BE2C (cell line): ENCODE measurements at places on chromosomes 4 and X.

DNA sequence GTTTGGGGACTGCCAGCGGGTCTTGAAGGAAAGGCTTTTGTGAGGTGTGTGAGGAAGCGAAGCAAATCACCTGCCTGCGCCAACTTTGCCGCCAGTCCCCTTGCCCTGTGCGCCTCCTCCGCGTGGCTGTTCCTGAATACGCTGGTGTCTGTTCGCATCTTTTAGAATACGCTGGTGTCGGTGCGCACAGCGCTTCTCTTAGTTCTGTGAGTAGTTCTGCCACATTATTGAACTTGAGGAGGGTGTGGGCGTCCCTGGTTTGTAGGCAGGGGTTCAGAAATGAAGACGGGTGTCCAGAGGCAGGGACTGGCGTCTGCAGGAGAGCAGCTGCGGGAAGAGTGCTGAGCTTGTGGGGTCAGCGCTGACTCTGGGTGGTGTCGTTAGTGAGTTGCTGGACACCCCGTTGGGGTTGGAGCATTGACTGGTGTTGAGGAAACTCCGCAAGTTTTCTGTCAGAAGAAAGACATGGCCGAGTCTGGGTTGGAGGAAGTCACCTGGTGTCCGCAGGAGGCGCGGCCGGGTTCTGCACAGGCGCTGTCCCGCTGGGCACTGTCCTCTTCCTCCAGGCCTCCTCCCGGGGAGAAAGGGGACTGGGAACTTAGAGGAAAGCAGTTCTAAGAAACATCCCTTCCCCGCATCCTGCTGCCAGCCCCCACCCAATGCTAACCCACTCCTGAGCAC, 930 bp downstream of the ZNF718 start:
- DNase-seq: peak; percentile 31

DNA sequence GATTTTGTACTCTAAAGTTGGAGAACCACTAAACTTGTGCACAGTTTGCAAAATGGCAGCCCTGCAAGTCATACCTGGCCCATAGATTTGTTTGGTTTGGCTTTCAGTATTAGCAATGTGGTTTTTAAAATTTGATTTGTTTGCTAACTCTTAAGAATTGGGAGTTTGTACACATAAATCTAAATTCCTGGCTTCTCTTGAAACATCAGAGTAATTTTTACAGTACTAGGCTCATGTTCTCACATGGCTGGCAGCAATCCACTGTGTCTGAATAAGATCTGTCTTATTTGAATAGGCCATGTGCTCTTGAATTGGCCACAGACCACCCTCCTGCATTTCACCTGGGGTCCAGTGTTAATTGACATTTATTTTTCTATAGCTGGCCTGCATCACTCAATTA, 21.3 kb downstream of the DIAPH2 start:
- no peak for DNase-seq

- no peak for DNase-seq
These were observed 31.2 kb downstream of the WDR1 start for GRCh38 chr4:10085386-10085785.

DNA sequence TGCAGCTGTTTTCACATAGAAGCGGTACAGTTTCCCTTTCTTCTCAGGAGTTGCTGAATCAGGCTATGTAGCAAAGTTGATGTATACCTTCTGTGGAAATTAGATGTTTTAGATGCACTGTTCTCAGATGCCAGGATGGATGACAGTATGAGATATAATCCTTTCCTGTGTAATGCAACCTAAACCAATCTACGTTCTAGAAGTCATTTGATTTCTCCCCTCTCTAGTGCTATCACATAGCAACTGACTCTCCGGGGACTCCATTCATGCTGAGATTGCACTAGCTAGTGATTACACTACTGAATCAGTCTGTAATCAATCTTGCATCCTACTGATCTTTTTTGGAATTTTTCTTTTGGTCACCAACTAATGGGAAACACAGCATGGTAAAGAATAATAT, 1881.7 kb downstream of the PCDH7 start:
- no peak for DNase-seq

GRCh38 chrX:54509400-54509799, 13.4 kb upstream of the FGD1 start:
- DNase-seq: no peak

GRCh38 chr4:76055016-76055415, 19.1 kb upstream of the CXCL11 start:
- no peak for DNase-seq

DNA sequence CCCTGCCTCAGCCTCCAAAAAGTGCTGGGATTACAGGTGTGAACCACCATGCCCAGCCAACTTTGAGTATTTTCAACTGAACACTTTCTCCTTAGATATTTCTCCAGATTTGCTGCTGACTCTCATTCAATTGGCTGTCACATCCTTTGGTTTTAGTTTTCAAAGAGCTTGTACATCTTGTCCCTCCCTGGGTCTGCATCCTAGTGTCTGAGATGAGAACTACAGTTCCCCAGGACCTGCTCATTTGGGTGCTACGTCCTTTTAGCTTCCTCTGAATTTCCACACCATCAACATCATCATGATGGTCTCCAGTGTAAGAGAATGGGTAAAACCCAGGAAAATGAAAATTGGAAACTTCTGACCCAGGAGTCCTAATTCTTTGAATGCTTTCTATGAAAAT, 312.9 kb downstream of the NLGN4X start:
- no peak for DNase-seq

- peak; percentile 38 for DNase-seq
These were observed 875 bp downstream of the LAP3 start for GRCh38 chr4:17577665-17578481.

GRCh38 chr4:98536631-98537030, 121.8 kb downstream of the TSPAN5 start:
- no peak for DNase-seq

- no peak for DNase-seq
These were observed 236.9 kb upstream of the CTSO start for GRCh38 chr4:156190615-156191014.

DNA sequence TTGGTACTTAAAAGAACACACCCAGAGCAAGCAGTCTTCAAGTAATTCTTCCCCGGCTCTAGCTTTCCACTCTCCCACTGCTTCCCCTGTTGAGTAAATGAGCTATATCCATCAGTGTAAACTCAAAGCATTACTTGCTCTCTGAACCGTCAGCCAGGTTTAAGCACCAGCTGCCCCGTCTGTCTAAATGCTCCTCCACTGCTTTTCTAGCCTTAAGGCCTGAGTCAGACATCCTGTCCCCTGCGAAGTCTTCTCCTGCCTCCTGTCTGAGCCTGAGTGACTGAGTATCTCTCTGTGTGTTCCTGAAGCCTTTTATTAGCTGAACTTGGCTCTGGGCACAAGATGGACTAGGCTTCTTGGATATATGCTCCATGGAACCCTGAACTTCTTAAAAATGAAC, 205.1 kb downstream of the STK32B start:
- no peak for DNase-seq

DNA sequence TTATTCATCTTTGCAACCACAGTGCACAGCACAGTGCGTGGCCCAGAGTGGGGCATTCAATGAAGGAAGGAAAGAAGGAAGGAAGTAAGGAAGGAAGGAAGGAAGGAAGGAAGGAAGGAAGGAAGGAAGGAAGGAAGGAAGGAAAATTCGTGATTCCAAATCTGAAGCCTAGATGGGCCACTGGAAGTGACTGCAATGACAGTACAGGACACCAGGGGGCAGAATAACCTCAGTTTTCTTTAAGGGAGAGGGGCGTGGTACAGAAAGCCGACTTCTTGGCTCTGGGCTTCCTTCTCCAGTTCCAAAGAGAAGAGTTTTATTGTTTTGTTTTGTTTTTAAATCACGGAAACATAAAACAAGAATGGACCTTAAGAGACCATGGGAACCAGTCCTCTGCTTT, 47.8 kb downstream of the APLN start:
- DNase-seq: peak; percentile 37

DNA sequence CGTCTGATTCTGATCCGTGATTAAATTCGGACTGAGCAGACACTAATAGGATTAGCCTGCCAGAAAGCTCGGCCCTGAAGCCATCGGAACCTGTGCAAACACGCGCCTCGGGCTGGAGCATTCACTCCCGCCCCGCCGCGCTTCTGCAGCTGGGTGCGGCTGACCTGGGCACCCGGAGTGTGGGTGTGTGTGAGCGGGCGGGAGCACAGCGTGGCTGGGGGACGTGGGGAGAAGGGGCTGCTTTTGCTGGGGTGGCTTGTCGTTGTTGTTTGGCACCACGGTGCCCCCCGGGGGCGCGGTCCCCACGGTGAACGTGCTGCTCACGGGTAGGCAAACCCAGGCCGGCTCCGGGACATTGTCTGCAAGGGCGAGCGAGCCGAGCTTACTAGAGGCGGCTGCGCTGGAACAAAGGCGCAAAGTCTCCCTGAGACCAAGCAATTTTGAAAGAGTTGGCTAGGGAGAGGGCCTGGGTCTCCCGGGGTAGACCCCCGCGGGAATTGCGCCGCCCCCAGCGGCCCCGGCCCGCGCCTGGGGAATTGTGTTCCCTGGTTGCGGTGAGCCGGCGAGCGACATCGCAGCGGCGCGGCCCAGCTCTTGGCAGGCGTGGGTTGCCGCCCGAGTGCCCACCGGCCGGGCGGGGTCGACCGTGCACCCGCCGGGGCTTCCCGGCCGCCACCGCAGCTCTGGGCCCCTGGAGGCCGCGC, 1.4 kb downstream of the MAMLD1 start:
- no peak for DNase-seq

- DNase-seq: no peak
These were observed 6.3 kb upstream of the KCNIP4 start for GRCh38 chr4:21954916-21955315.

DNA sequence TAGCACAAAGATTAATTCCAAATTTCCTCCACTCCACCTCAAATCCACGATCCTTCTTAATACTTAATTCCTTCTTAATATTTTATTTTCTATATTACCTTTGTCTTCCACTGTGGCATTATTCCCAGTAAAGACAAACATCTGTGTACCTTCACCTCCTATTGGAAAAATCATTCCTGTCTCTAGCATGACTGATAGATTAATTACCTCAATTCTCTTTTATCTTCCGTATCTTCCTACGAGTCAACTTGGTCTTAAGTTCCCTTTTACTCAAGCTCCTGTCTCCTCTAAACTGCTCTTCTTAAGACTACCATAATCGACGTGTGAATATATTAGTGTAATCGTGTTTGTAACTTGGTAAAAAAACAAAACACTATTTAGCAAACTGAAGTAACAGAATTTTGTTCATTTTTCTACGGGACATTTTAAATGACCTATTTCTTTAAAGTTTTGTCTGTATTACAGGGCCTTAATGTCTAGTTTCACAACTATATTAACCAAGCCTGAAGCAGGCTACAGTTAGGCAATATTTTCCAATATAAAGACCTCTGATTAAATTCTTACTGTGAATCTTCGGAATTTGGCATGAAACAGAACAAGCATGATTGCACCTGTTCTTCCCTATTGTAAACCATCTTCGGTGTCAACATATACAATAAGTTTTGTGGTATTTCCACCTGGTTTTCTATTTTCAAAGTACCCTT, 1.1 kb upstream of the USP38 start:
- DNase-seq: no peak

DNA sequence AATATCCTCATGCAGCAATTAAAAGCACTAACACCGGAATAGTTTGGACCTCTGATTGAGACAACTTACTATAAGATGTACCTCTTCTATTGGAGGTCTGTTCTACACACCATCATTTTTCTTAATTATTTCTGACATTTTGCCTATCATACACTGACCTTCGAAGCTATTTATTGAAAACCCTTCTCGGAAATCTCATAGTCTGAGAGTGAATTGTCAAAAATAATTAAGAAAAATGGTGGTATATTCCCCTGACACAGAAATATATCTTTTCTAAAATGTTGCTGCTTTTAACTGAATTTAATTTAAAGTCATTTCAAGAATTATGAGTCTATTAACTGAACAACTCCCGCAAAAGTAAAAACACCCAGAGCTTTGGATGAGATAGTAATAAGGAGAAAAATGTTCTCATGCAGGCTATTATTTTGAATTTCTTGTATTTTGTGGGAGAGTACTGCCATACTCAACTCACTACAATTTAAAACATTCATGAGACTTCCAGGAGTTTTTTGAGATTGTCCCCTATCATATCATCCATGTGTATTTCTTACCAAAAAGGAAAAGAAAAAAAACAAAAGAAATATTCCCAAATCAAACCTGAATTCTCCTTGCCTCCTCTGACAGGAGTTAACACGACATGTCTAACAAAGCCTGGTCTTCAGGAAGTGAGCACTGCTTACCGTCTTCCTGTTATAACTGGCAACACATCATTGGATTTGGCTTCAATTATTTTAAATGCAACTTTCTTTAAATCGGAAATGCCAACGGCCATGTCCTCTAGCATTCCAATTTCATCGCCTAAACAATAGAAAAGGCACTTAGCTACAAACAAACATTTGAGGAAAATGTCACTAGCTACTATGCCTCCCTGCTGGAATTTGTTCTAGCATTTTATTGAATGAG, 485.3 kb downstream of the IL15 start:
- DNase-seq: peak; percentile 9
